HuH-7 (cell line): ENCODE measurements at places on chromosomes 1 and 21.

GRCh38 chr21:28791595-28792282 is 200.9 kb downstream of the LTN1 start:
- DNase-seq: no peak

DNA sequence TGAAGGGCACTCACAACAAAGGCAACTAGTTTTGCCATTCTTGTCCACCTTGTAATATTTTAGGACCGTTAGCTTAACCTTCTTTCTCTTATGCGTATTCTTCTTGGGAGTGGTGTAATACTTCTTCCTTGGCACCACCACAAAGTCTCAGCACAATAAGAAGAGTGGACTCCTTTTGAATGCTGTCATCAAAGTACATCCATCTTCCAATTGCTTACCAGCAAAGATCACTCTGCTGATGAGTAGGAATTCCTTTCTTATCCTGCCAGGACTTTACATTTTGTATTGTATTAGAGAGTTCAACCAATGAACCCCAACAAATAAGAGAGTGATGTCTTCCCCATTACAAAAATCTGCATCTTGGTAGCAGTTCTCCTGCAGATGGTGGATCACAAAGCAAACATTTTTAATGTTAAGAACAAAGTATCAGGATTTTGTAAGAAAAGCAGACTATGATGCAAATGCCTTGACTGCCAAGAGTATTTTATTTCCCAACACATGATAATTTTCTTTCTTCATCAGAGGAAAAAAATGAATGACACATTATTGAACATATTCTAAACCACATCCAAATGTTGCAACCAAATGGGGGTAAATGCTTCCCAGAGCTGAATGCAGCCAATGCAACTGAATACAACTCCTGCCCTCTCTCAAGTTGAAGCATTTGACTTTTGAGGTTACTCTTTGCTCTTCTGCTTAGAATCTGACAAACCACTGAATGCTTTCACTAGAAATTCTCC is 5.1 kb upstream of the ARNT start:
- DNase-seq: no peak

DNA sequence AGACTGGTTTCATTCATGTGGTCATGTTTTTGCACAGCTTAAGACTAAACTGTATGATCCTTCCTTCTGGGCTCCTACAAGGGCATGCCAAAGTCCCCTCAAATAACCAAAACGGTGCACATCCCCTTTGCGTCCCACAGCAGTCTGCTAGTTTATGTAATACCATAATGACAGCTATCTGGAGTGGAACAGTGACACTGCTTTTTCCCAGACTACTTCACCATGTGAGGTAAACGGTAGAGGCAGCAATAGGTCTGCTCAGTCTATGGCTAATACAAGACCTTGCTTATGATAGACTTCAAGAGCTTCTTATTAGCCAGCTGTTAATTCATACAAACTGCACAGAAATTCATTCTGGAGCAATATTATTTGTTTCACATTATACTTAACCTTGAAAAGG is 395.5 kb downstream of the SMYD3 start:
- no peak for DNase-seq

GRCh38 chr1:53371851-53372250 is 44.0 kb upstream of the LRP8 start:
- no peak for DNase-seq

DNA sequence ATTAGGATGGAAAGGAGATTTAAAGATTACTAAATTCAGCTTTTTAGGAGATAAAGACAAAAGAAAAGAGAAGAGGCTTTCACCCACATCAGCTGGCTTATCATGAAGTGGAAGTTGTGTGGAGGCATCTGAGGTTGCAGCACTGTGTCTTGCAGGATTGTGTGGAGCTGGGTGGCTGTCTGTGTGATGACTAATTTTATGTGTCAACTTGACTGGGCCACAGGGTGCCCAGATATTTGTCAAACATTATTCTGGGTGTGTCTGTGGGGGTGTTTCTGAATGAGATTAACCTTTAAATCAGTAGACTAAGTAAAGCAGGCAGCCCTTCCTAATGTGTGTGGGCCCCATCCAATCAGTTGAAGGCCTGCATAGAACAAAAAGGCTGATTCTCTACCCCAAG is 3.9 kb downstream of the KCNA10 start:
- DNase-seq: no peak

DNA sequence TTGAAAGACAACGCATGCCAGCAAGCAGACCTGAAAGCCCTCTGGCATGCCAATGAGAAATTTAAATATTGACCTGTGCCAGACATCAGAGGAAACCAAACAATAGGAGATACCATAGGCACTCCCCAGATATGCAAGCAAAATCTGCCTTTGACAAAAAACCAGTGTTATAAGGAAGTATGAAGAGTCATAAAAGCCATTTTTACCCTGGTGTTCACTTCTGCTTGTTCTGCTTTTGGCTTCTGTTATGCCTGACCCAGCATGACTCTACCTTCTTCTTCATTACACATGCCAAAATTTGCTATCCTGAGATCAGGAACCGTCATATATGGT is 26.4 kb downstream of the NPHS2 start:
- no peak for DNase-seq

DNA sequence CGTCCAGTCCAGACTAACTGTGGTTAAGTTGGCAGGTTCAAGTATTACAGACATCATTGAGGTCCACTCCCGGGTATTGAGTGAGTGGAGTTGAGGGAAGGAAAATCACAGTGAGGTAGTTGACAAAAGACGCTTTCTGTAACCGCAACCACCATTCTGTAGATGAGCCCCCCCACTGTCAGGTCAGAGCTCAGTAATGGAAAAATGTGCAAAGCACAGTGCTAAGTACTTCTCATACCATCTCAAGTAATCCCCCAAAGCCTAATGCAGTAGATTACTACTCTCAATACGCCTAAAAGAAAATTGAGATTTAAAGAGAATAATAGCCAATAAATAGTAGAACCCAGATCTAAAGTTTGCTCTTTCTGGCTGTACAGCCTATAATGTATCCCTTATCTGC is 522.8 kb downstream of the LMO4 start:
- DNase-seq: no peak

GRCh38 chr1:1210726-1211540 is 3.0 kb downstream of the TNFRSF4 start:
- no peak for DNase-seq

DNA sequence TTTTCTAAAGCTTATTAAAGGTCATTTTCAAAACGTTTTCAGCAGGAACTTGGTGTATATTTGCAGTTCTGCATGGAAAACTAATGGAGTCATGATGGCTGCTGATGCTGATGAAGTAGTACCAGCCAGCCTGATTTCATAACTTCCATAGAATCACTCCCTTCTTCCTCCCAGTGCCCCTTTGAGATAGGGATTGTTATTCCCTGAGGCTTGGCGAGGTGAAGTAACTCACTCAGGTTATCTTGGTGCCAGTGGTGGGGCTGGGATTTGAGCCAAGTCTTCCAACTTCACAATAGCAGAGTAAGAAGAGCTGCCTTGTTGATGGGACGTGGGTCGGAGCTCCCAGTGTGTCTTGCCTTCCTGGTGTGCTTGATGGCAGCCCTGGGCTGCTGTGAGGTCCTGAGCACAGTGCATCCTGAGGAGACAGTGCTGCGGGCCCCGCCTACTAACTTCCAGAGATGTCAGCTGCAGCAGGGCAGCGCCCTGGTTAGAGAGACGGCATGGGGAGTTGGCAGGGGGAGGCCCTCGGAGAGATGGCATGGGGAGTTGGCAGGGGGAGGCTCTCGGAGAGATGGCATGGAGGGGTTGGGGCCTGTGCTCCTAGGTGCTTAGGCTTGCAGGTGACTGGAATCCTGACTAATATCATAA is 92.6 kb downstream of the PCBP3 start:
- DNase-seq: no peak

DNA sequence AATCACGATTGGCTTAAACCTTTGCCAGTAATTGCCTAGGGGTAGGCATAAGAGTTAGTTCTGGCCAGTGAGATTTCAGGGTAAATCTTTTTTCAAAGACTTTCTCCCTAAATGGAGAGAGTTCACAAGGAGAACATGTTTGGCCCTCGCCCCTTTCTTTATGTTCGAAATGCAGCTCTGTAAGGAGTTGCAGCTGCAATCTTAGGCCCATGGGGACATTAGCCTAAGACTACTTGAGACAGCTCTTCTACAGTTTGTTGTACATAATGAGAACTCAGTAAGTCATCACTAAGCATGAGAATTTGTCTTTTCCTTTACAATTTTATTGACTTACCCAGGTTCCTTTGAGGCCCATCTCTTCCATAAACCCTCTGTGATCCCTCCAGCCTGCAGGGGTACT is 40.4 kb upstream of the GADD45A start:
- DNase-seq: no peak

DNA sequence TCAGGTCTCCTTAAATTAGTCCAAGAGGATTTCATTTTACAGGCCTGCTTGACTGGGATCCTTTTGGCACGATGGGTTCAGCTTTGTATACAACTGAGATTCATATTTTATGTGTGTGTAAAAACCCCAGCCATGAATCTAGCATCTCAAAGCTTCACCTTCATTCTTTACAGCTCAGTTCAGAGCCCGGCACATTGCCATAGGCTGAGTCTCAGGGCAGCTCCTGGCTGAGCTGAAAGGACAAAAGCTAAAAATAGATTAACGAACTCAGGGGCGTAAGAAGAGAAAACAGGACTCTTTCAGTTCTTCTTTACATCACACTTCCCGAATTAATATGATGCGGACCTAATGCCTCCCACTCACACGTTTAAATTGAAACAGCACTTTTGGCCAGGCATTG is 262.8 kb upstream of the PBX1 start:
- DNase-seq: no peak

DNA sequence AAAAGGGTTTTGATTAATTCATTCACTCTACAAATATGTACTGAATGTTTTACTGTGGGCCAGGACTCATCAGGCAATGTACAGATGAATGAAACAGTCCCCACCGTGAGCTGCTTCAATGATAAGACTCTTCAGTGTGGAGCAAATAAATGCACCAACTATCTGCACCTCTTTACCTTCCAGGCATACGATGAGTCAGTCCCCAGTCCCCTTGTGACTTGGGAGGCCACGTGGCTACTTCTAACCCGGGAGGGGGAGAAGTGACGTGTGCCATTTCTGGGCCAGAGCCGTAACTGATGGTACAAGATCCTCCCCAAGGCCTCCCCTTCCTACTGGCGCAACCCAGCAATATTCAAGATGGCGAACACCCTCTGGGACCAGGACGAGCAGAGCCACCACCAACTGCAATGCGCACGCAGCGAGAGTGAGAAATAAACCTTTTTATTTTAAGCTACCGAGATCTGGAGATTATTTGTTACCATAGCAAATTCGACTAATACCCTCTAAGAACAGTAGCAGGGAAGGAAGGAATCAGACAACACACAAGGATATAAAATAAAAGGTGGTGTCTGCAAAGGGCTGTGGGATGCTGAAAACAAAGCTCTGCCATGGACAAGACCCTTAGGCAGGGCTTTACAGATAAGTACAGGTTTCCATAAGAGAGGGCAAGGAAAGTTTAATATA is 74.5 kb downstream of the NPHP4 start:
- no peak for DNase-seq

GRCh38 chr1:245197911-245198379 is 43.2 kb downstream of the KIF26B start:
- no peak for DNase-seq
